CD4-positive, alpha-beta memory T cell (primary cell): ENCODE measurements at places on chromosomes 5 and 9. TPM values are rescaled to one million over a fixed set of nuclear protein-coding genes. Genes with fewer than 3 reads are reported as not detected.
A peak's percentile ranks its signal among the peaks of the same experiment; 100 is the strongest.

Gene CFAP90
- not detected for total RNA-seq

Gene ECM2
- not detected for total RNA-seq

Gene CYSRT1
- 0.25 TPM for total RNA-seq

Gene LRRC19
- total RNA-seq = not detected

Gene SLC25A48
- total RNA-seq = not detected

DNA sequence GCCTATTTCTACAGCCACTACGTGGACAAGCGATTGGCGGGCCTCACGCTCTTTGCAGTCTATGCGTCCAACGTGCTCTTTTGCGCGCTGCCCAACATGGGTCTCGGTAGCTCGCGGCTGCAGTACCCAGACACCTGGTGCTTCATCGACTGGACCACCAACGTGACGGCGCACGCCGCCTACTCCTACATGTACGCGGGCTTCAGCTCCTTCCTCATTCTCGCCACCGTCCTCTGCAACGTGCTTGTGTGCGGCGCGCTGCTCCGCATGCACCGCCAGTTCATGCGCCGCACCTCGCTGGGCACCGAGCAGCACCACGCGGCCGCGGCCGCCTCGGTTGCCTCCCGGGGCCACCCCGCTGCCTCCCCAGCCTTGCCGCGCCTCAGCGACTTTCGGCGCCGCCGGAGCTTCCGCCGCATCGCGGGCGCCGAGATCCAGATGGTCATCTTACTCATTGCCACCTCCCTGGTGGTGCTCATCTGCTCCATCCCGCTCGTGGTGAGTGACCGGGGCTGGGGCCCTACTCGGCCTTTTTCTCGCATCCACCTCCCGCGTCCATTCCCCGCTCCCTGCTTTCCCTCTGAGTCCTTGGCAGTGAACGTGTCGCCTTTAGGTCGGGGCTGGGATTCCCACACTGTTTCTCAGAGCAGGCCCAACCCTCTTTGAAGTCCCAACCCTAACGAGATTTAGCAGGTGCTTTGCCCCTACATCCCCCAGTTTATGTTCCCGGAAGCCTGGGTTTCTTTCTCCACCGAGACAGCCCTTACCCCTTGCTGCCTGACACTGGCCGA lies 1.8 kb downstream of the PTGER4 start:
- DNase-seq = peak; percentile 61
- no peaks in the 10 kb centered on the region for H3K27me3 ChIP-seq
- peaks cover 46% of the 10 kb centered on the region for H3K4me1 ChIP-seq
- peak overlapping the region; percentile 86 for H3K27ac ChIP-seq

DNA sequence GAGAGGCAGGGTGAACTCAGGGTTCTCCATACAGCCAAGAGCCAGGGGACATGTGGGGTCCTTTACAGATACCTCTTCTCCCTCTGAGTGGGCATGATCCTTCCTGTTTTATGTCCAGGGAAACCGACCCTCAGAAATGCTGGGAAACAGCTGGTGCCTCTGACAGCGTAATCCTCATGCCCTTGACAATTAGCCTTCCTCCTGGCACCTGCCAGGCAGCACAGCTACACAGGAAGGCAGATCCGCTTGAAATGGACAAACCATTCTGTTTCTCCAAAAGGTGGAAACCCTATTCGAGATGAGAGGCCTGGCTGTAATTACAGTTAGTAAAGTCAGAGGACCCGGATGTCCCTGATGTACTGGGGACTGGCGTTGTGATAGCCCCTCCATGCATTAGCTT lies 7.2 kb downstream of the ERGIC1 start:
- H3K36me3 ChIP-seq = no peaks in the 10 kb centered on the region
- no peaks in the 10 kb centered on the region for H3K27me3 ChIP-seq
- no peak overlapping the region for H3K27ac ChIP-seq

GRCh38 chr9:125457357-125457756 lies 195.7 kb downstream of the GAPVD1 start:
- DNase-seq = no peak
- no peaks in the 10 kb centered on the region for H3K4me1 ChIP-seq
- H3K27me3 ChIP-seq = no peaks in the 10 kb centered on the region
- H3K36me3 ChIP-seq = no peaks in the 10 kb centered on the region
- no peak overlapping the region for H3K27ac ChIP-seq

- DNase-seq = no peak
- no peak overlapping the region for H3K4me3 ChIP-seq
Measured at GRCh38 chr5:1500411-1501091, 23.2 kb downstream of the LPCAT1 start.

GRCh38 chr9:136725612-136726011 lies 13.2 kb downstream of the DIPK1B start:
- no peak overlapping the region for H3K27ac ChIP-seq
- peaks cover 30% of the 10 kb centered on the region for H3K4me1 ChIP-seq
- DNase-seq = no peak
- no peaks in the 10 kb centered on the region for H3K27me3 ChIP-seq
- H3K4me3 ChIP-seq = no peak overlapping the region

GRCh38 chr5:116256717-116257116 lies 171.9 kb downstream of the COMMD10 start:
- H3K4me1 ChIP-seq = no peaks in the 10 kb centered on the region
- no peak for DNase-seq
- H3K27ac ChIP-seq = no peak overlapping the region
- H3K36me3 ChIP-seq = no peaks in the 10 kb centered on the region
- no peak overlapping the region for H3K4me3 ChIP-seq
- H3K27me3 ChIP-seq = no peaks in the 10 kb centered on the region

DNA sequence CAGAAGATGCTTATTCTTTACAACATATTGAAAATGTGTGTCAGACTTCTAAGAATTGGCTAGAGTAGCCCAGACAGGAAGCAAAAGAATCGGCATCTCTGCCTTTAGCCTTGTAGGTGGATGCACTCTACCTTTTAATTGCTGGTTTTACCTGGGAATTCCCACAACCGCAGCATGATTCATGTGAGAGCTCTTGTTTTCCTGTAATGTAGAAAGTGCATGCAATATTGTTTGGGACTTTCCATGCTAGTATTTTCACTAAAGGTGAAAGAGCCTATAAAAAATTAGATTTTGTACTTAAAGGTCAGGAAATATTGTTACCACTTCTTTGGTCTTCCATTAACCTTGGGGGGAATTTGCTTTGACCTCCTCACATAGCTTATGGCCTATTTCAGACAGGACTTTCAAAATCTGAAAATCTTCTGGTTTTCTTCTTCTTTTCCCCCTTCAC lies 89.8 kb downstream of the NTRK2 start:
- no peaks in the 10 kb centered on the region for H3K27me3 ChIP-seq
- peak; percentile 65 for DNase-seq
- H3K4me3 ChIP-seq = no peak overlapping the region
- H3K27ac ChIP-seq = no peak overlapping the region
- no peaks in the 10 kb centered on the region for H3K36me3 ChIP-seq

DNA sequence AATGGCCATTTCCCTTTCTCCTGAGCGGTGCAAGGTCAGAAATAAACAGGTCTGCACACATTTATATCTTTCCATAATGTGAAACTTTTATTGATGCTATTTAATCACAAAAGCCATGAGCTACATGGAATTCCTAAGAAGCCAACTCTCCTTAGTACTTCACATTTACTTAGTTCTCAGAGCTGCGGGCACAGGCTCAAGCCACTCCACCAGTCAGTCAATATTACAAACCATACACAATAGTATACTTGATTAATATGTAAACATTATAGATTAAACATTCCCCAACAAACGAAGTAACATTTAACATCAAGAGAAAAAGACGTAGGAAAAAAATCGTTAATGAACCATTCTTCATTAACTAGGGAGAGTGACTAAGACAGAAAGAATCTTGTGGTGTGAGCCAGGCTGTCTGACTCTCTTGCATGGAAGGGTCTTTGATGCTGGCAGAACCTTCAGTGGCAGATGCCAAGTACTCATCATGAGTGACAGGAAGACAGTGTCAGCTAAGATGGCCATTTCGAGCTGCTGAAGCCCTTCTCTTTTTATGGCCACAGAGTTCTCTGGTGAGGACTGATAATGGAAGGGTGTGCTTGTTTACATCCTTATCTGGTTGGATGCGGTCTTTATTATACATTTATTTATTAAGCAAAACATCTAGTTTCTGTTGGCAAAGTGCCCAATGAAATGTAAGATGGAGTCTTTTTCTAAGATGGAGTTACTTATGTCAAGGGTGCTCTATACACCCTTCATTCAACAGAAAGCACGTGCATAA lies 115.5 kb upstream of the TUT7 start:
- no peaks in the 10 kb centered on the region for H3K36me3 ChIP-seq
- no peak overlapping the region for H3K4me3 ChIP-seq
- no peak for DNase-seq
- H3K27ac ChIP-seq = no peak overlapping the region
- no peaks in the 10 kb centered on the region for H3K27me3 ChIP-seq

DNA sequence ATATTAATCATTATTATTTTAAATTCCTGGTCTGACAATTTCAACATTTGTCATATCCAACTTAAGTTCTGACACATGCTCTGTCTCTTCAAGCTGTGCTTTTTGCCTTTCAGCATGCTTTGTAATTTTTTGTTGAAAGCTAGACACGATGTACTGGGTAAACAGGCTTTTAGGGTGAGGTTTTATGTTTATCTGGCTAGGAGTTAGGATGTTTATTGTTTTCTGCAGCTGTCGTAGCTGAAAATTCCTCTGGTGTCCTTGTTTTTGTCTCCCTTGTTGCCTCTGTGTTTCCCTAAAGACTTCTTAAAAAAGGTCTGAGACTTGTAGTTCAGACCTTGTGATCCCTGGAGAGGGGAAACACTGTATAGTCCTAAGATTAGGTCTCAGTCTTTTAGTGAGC lies 20.6 kb downstream of the TUT7 start:
- DNase-seq = no peak
- no peaks in the 10 kb centered on the region for H3K27me3 ChIP-seq
- H3K4me1 ChIP-seq = peaks cover 16% of the 10 kb centered on the region
- no peak overlapping the region for H3K4me3 ChIP-seq
- no peak overlapping the region for H3K27ac ChIP-seq
- H3K36me3 ChIP-seq = peaks cover 30% of the 10 kb centered on the region

GRCh38 chr9:134317790-134318414 lies 8.4 kb upstream of the RXRA start:
- H3K4me1 ChIP-seq = no peaks in the 10 kb centered on the region
- H3K36me3 ChIP-seq = no peaks in the 10 kb centered on the region
- H3K27ac ChIP-seq = no peak overlapping the region

- H3K4me3 ChIP-seq = no peak overlapping the region
- peaks cover 40% of the 10 kb centered on the region for H3K4me1 ChIP-seq
- H3K27ac ChIP-seq = no peak overlapping the region
- no peak for DNase-seq
- H3K27me3 ChIP-seq = no peaks in the 10 kb centered on the region
- peaks cover 15% of the 10 kb centered on the region for H3K36me3 ChIP-seq
Measured at GRCh38 chr5:32278406-32278805, 34.3 kb downstream of the MTMR12 start.

- no peaks in the 10 kb centered on the region for H3K36me3 ChIP-seq
- DNase-seq = no peak
- no peaks in the 10 kb centered on the region for H3K27me3 ChIP-seq
- H3K4me1 ChIP-seq = no peaks in the 10 kb centered on the region
Measured at GRCh38 chr5:15474143-15474719, 25.7 kb upstream of the FBXL7 start.

- H3K4me3 ChIP-seq = no peak overlapping the region
- peaks cover 9% of the 10 kb centered on the region for H3K4me1 ChIP-seq
- H3K36me3 ChIP-seq = peaks cover 8% of the 10 kb centered on the region
- H3K27ac ChIP-seq = no peak overlapping the region
- DNase-seq = no peak
Measured at GRCh38 chr5:131644822-131645221, 9.8 kb upstream of the RAPGEF6 start.

DNA sequence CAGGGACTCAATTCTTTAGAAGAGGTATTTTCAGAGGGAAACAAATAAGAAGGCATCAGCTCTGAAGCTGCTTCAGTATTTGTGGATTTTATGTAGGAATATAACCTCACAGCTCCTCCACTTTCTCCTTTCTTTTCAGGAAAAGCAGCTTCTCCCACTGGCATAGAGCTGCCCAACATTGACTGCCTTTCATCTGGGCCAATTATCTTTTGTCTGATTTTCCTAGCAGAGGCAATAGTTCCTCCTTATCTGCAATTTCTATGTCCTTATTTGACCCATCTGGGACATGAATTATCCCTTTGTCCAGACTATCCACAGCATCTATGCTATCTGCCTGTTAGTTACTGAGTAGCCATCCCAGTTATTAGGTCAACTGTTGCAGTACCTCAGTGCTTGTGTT lies 1671.2 kb upstream of the ACO1 start:
- no peaks in the 10 kb centered on the region for H3K27me3 ChIP-seq
- H3K4me3 ChIP-seq = no peak overlapping the region
- H3K36me3 ChIP-seq = no peaks in the 10 kb centered on the region
- DNase-seq = no peak
- no peaks in the 10 kb centered on the region for H3K4me1 ChIP-seq

GRCh38 chr5:114447084-114447773 lies 85.4 kb downstream of the KCNN2 start:
- H3K27me3 ChIP-seq = no peaks in the 10 kb centered on the region
- no peak for DNase-seq
- H3K4me1 ChIP-seq = no peaks in the 10 kb centered on the region
- no peak overlapping the region for H3K27ac ChIP-seq
- no peaks in the 10 kb centered on the region for H3K36me3 ChIP-seq

DNA sequence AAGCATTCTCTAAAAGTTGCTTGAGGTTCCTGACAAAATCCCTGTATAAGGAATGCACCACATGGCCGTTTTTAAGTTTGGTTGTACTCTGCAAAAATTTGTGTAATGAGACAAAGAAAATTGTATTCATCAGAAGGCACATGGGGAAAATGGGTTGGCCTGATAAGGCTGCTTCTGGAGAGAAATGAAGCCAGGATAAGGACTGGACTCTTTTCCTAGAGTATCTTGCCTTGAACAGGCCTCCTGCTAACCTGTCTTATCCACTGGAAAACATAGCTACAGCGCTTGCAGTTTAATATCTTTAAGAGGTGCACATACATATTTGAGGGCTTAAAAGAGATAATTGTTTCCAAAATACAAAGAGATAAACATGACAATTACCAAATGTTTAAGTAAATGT lies 41.4 kb upstream of the IFNK start:
- H3K27ac ChIP-seq = no peak overlapping the region
- H3K4me3 ChIP-seq = no peak overlapping the region
- no peaks in the 10 kb centered on the region for H3K27me3 ChIP-seq

GRCh38 chr5:75384218-75384617 lies 47.2 kb downstream of the HMGCR start:
- no peaks in the 10 kb centered on the region for H3K4me1 ChIP-seq
- H3K27me3 ChIP-seq = no peaks in the 10 kb centered on the region
- peaks cover 32% of the 10 kb centered on the region for H3K36me3 ChIP-seq
- no peak overlapping the region for H3K27ac ChIP-seq
- H3K4me3 ChIP-seq = no peak overlapping the region
- DNase-seq = no peak

- H3K4me1 ChIP-seq = no peaks in the 10 kb centered on the region
- H3K36me3 ChIP-seq = no peaks in the 10 kb centered on the region
- no peak for DNase-seq
- H3K27ac ChIP-seq = no peak overlapping the region
Measured at GRCh38 chr5:108660291-108660690, 87.4 kb upstream of the FER start.

DNA sequence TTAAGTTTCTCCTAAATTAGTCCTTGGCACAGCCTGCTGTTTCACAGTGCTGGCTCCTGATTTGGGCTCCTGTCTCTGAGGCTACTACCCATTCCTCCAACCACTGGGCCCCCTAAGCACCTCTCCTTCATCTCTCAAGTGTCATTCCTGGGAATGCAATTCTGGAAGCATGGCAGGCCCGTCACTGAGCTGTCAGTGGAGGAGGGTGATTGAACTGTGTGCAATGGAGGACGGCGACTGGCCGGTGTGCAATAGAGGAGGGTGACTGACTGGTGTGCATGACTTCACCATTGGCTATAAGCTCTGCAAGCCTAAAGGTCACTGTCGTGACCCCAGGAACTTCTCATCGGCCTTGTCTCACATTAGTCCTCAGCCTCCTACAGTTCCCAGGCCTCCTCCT lies 12.4 kb upstream of the IL17B start:
- H3K4me3 ChIP-seq = no peak overlapping the region
- H3K4me1 ChIP-seq = no peaks in the 10 kb centered on the region
- DNase-seq = no peak
- no peaks in the 10 kb centered on the region for H3K36me3 ChIP-seq
